ENCODE measurements at places on chromosomes 7 and 10. TPM values are rescaled to one million over a fixed set of nuclear protein-coding genes. Genes with fewer than 3 reads are reported as not detected.

- H3K4me1 ChIP-seq: no peaks in the 10 kb centered on the region
- no peaks in the 10 kb centered on the region for H3K27me3 ChIP-seq
- no peak overlapping the region for H3K27ac ChIP-seq
- no peak overlapping the region for H3K4me3 ChIP-seq
Measured at GRCh38 chr10:36671607-36672006, 453.8 kb upstream of the ANKRD30A start.

DNA sequence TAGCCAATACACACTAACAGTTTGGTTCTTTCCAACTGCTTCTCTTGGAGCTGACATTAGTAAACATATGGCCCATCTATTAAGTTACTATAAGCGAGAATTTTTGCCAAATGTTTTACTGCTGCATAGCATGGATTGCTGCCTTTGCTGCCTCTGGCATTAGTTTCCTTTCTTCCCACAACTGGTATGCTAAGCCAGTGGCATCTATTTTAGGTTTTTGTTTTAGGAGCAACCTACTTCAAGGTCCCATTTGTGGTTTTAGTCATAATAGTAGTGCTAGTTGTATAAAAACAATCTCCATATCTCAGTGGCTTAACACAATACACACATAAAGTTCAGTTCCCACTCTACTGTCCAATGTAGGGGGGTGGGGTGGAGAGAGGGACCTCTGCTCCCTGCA is 25.9 kb upstream of the PANK1 start:
- no peak overlapping the region for H3K4me3 ChIP-seq
- DNase-seq: no peak
- no peak overlapping the region for H3K27ac ChIP-seq
- no peaks in the 10 kb centered on the region for H3K4me1 ChIP-seq
- H3K27me3 ChIP-seq: no peaks in the 10 kb centered on the region
- H3K36me3 ChIP-seq: no peaks in the 10 kb centered on the region

Gene TYSND1
- 5.5 TPM for polyA plus RNA-seq

Gene PAPSS2
- 8.0 TPM for polyA plus RNA-seq

Gene FOXP2
- 3.1 TPM for polyA plus RNA-seq

Gene RBM20
- 2.3 TPM for polyA plus RNA-seq

Gene PHKG1
- 1.0 TPM for polyA plus RNA-seq

DNA sequence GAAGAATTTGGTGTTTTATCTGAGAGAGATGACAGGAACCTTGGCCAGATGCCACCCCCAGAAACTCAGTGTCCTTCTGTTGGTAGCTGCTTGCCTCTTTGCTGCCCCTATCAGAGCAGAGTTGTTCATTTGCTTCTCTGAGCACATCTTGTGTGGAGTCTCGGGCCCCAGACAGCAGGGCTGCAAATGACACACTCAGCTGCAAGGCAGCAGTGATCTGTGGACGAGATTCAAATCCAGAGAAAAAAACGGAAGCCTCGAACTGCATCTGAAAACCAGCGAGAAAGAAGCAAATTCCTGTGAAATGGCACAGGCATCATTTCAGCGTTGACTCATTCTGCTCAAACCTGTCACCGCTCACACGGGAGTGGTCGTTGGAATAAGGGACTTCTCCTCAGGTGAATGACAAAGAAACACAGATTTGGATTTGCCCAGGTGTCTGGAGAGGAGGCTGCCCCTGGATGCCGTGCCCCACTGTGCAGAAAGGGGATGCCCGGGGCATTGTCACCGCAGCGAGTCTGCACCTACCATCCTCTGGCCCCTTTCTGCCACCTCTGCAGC is 144.7 kb downstream of the PFKFB3 start:
- DNase-seq: no peak
- peak overlapping the region; percentile 22 for H3K27ac ChIP-seq
- no peaks in the 10 kb centered on the region for H3K36me3 ChIP-seq
- no peaks in the 10 kb centered on the region for H3K4me1 ChIP-seq
- no peak overlapping the region for H3K4me3 ChIP-seq
- no peaks in the 10 kb centered on the region for H3K27me3 ChIP-seq

Gene SAMD9L
- 3.9 TPM for polyA plus RNA-seq

- no peak for DNase-seq
- peaks cover 37% of the 10 kb centered on the region for H3K4me1 ChIP-seq
- no peaks in the 10 kb centered on the region for H3K36me3 ChIP-seq
- no peaks in the 10 kb centered on the region for H3K27me3 ChIP-seq
Measured at GRCh38 chr7:116357781-116358670, 141.5 kb upstream of the CAV2 start.

Gene HSPA14
- 11.1 TPM for polyA plus RNA-seq

Gene SFRP5
- polyA plus RNA-seq: 0.75 TPM

Gene CLCN1
- 0.28 TPM for polyA plus RNA-seq

Data from stomach (tissue), 19 donors.